ENCODE measurements at places on chromosomes 1 and 21.
A peak's percentile ranks its signal among the peaks of the same experiment; 100 is the strongest.

DNA sequence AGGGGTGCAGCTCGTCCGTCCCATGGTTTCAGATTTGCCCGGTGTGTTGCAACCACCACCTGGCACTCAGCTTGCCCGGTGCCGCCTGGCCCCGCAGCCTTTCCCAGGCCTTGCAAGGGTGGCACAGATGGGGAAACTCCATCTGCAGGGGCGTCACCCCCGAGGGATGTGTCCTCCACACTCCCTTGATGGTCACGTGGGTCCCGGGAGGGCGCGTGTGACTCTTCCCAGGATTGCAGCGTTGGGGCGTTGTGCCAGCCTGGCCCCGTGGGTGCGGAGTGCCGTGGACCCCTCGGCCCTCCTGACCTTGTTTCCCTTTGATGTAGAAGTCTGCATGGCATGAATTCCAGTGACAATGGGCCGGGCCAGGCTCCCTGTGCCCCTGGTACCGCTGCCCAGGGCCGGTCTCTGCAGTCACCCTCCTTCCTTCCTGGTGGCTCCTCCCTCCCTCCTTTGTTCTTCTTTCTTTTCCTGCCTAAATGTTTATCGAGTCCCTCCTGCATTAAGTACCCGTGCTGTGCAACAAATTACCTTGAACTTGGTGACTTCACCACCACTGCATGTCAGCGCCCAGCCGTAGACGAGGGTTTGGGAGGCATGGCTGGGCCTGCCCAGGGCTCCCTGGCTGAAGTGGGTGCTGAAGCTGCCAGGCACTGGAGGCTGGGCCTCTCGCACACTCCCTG is 22.9 kb downstream of the RRP1 start:
- peak; percentile 58 for DNase-seq

DNA sequence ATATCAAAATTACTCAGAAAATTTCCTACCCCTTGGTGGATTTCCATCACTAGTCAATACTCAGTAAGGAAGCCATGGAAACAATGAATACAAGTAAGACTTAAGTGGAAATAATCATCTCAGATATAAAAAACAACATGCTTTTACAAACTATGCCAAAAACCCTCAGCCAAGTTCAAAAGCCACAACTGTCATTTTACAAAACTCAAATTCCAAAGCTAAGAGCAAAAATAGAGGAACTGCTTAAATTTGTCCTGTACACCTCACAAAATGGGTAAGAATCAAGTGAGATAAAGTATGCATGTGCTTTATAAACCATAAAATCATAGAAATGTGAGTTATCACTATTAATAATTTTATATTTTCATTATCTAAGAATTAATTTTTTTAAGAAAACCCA is 9.6 kb downstream of the TMCO1 start:
- no peak for DNase-seq

DNA sequence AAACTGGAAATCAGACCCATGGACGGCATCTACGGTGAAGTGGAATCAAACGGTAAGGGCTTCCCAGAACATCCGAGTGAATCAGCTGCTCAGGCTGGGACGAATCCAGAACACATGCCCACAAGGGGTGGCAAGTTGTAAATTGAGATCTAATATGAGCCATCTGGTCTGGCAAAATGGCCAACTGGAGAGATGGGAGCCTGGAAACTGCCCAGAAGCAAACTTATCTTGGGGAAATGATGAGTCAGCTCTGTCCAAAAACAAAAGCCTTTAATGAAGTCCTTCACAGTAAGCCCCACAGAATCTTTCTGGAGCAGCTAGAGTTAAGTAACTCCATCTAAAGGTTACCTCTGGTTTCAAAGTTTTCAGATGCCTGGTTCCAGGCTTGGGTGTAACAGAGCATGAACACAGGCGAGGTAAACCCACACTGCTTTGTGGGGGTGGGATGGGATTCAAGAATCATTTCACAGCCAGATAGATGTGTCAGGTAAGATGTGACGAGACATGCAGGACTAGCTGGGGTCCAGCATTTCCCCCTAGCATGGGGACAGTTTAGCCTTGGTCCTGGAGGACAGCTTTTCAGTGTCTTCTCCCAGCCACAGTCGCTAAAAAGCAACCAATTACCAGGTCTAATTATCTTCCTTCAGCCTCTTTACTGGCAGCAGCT is 10.5 kb upstream of the SRP9 start:
- peak; percentile 96 for DNase-seq

DNA sequence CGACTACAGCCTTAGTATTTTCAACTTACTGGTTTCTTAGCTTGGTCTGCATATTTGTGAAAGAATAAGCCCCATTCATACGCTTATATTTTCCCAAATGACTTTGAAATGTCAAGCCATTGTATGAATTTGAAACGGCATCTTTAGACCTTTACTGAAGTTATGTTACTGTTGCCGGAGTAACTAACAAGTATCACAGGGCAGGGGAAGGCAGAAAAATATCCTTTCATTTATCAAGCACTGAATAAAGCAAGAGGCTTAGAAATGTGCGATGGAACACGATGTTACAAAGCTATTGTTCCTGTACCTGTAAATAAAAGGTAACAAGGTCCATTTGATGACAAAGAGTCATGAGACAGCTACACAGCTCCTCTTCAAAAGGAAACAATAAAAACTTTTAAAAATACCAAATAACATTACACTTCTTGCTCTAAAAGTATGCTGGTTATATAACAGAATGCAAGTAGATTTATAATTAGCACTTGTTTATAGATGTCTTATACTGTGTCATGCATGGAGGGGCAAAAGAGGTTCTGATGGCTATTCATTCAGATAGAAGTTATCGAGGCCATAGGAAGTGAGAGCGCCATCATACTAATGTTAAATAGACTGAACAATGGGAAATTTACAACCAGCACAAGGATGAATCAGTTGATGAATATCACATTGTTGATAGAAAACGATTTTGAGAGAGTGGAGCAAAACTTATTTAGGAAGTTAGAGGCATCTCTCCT is 322.6 kb downstream of the RGS7 start:
- no peak for DNase-seq

DNA sequence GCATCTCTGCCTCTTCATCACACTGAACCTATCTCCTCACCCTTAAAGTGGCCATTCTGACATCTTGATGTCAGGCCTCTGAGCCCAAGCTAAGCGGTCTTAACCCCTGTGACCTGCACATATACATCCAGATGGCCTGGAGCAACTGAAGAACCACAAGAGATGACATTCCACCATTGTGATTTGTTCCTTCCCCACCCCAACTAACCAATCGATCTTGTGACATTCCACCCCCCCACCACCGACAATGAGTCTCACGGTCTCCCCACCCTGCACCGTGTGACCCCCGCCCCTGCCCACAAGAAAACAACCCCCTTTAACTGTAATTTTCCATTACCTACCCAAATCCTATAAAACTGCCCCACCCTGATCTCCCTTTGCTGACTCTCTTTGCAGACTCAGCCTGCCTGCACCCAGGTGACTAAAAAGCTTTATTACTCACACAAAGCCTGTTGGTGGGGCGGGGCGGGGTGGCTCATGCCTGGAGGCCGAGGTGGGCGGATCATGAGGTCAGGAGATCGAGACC is 21.0 kb upstream of the PINK1 start:
- DNase-seq = no peak

GRCh38 chr1:4122513-4123160 is 222.6 kb upstream of the C1orf174 start:
- no peak for DNase-seq

- DNase-seq = no peak
These were observed 119.3 kb downstream of the SYT2 start for GRCh38 chr1:202590975-202591411.

- DNase-seq = no peak
These were observed 1.1 kb downstream of the CLCN6 start for GRCh38 chr1:11807133-11807532.

- DNase-seq = no peak
These were observed at the start of gene GJB4 for GRCh38 chr1:34759503-34760357. GJB4 (plus strand) TSS chr1:34759740; CDS start chr1:34761255, 1,515 bp downstream.

DNA sequence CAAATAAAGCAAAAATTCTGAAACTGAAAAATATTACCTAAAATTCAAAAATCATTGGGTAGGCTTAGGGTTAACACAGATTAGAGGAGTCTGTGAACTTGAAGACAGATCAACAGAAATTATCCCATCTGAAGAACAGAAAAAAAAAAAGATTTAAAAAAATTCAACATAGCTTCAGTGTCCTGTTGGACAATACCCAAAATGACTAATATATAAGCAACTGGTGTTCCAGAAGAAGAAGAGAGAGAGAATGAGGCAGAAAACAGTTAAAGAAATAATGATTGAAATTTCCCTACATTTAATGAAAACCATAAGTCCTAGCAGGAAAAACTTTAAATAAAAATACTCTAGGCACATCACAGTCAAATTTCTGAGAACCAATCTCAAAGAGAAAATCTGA is 31.5 kb downstream of the TMCO1 start:
- DNase-seq = no peak

GRCh38 chr1:160362168-160362957 is 4.5 kb upstream of the NHLH1 start:
- DNase-seq = peak; percentile 93

GRCh38 chr1:210905944-210906453 is 227.9 kb downstream of the KCNH1 start:
- DNase-seq = no peak

DNA sequence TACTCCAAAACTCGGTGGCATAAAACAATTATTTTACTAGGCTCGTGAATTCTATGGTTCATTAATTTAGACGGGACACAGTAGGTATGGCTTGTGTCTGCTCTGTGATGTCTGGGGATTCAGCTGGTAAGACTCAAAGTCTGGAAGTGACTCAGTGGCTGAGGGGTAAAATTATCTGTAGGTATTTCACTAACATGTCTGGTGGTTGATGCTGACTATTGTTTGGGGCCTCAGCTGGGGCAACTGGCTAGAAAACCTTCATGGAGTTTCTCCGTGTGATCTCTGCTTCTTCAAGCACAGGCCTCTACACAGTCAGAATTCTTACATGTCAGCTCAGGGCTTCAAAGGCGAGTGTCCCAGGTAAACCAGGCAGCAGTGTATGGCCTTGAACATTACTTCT is 41.2 kb upstream of the KLF17 start:
- no peak for DNase-seq

GRCh38 chr1:109498161-109498801 is 4.4 kb downstream of the CYB561D1 start:
- peak; percentile 82 for DNase-seq

GRCh38 chr1:23576338-23577055 is 17.2 kb upstream of the ID3 start:
- DNase-seq = no peak

DNA sequence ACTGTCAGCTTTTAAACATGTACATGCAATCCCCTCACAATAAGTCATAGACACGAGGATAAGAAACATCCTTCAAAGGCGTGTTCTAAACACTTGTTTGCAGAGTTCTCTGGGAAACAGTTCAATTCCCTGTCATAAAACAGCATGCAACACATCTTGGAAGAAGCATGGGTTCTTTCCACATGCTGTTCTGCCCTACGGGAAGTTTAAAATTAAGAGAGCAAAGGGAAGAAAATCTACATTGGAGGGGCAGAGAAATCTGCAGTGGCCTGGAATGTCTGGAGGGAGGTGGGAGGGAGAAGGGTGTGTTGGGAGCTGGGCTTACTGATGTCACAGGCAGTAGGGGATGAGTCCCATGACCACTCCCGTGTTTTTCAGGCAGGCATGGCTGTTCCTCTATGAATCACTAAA is 98.3 kb upstream of the SLC2A1 start:
- DNase-seq = no peak

DNA sequence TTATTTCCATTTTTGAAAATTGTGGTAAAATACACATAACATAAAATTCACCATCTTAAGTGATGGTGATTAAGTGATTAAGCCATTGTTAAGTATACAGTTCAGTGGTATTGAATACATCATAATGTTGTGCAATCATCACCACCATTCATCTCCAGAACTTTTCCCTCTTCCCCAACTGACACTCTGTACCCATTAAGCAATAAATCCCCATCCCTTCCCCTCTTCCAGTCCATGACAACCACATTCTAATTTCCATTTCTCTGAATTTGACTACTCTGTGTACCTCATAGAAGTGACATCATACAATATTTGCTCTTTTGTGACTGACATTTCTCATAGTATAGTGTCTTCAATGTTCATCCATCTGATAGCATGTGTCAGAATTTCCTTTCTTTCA is 124.8 kb downstream of the DISC1 start:
- no peak for DNase-seq

DNA sequence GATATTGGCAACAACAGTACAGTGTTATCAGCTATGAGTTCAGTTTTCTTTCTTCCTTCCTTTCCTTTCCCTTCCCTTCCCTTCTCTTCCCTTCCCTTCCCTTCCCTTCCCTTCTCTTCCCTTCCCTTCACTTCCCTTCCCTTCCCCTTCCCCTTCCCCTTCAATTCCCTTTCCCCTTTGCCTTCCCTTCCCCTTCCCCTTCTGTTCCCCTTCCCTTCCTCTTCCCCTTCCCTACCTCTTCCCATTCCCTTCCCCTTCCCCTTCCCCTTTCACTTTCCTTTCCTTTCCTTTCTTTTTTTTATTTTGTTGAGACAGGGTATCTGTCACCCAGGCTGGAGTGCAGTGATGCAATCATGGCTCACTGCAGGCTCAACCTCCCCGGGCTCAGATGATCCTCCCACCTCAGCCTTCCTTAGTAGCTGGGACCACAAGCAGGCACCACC is 72.3 kb upstream of the CAPZB start:
- DNase-seq = no peak

- no peak for DNase-seq
These were observed 32.6 kb upstream of the FNBP1L start for GRCh38 chr1:93415296-93415695.

- no peak for DNase-seq
These were observed 173.6 kb downstream of the TGFBR3 start for GRCh38 chr1:91712393-91712792.

DNA sequence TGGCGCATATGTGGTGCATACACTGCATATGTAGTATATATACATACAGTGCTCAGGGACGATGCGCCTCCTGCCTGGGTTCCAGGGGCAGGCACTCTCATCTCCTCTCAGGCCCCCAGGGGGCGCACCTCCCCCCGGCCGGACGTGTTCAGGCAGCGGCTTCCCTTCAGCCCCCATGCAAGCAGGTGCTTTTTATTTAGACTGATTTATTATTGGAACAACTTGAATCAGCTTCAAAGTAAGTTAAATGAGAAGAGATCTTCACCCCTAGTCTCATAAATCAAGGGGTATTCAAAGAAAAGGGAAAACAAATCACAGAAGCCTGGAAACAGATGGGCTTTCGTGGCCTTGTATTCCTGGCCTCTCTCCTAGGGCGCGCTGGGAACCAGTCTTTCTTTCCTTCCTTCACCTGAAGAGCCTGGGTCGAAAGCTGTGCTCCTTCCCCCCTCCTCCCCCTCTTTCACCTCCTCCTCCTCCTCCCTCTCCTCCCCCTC is 64.6 kb downstream of the UBIAD1 start:
- DNase-seq = peak; percentile 53
